Naive thymus-derived CD4-positive, alpha-beta T cell (primary cell): ENCODE measurements at places on chromosomes 16 and 17. TPM values are rescaled to one million over a fixed set of nuclear protein-coding genes. Genes with fewer than 3 reads are reported as not detected.

GRCh38 chr17:66002812-66003211, 189.1 kb downstream of the CEP112 start:
- H3K4me3 ChIP-seq, result no peak overlapping the region
- H3K27me3 ChIP-seq, result no peaks in the 10 kb centered on the region
- H3K4me1 ChIP-seq, result no peaks in the 10 kb centered on the region

The FOXN1 gene
- total RNA-seq, result not detected in 2 replicates

The ZNF423 gene
- total RNA-seq, result not detected

- no peak for DNase-seq
- peaks cover 10% of the 10 kb centered on the region for H3K4me1 ChIP-seq
- no peak overlapping the region for H3K27ac ChIP-seq
- no peak overlapping the region for H3K4me3 ChIP-seq
Measured at GRCh38 chr17:77606146-77606864, 352.2 kb upstream of the TNRC6C start.

- peaks cover 16% of the 10 kb centered on the region for H3K36me3 ChIP-seq
- no peak for DNase-seq
- H3K27me3 ChIP-seq, result no peaks in the 10 kb centered on the region
- peaks cover 5% of the 10 kb centered on the region for H3K4me1 ChIP-seq
- H3K4me3 ChIP-seq, result no peak overlapping the region
Measured at GRCh38 chr17:47820033-47820789, 1.4 kb downstream of the OSBPL7 start.

The NPIPA1 gene
- total RNA-seq, result 115 TPM in 2 replicates

DNA sequence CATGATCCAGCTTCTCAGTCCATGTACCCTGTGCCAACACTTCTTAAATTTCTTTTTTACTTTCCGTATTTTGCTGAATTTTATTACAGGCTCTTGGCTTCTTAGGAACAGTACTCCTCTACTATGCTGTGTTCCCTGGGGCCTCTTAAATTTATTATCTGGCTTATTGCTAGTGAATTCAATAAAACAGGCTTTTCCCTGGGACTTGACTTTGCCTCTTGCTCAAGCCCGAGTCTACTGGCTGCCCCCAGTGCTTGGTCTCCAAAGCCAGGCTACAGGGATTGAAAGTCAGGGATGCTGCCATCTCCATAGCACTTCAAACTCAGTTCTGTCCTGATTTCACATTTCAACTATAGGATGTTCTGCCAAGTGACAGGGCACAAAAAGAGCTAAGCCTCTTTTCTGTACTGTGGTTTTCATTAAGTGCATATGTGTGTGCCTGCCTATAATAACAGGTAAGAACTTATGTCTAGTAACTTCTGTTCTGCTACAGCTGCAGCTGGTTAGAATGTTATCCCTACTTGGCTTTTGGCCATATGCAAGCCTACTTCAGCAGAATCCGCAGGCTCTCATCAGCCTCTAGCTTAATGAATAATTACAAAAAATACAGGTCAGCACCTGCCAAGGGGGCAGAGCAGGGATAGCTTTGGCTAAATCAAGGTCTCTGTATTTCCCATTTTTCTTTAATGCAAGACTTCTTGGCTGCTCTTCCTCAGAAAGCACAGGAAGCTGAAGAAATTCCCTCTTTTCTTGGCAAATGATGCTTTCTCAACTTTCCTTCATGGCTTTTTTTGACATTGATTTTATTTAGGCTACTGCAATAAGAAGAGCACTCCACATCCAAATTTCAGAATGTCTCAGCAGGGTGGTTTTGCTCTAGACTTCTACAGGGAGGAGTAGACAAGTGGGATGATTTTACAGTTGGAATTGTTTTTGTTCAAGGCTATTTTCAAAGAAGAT, 8.2 kb downstream of the FAM20A start:
- H3K4me1 ChIP-seq, result no peaks in the 10 kb centered on the region
- no peak for DNase-seq
- H3K27ac ChIP-seq, result no peak overlapping the region
- H3K4me3 ChIP-seq, result no peak overlapping the region
- no peaks in the 10 kb centered on the region for H3K27me3 ChIP-seq
- no peaks in the 10 kb centered on the region for H3K36me3 ChIP-seq

- H3K27me3 ChIP-seq, result no peaks in the 10 kb centered on the region
- DNase-seq, result no peak
- H3K4me1 ChIP-seq, result no peaks in the 10 kb centered on the region
- H3K36me3 ChIP-seq, result peaks cover 62% of the 10 kb centered on the region
Measured at GRCh38 chr16:8850279-8850885, 18.4 kb downstream of the CARHSP1 start.

- H3K27ac ChIP-seq, result peak overlapping the region; percentile 85
- H3K4me3 ChIP-seq, result peak overlapping the region; percentile 91
- H3K4me1 ChIP-seq, result peaks cover 41% of the 10 kb centered on the region
- H3K27me3 ChIP-seq, result no peaks in the 10 kb centered on the region
Measured at GRCh38 chr17:56835264-56835585, 1.3 kb downstream of the DGKE start.

DNA sequence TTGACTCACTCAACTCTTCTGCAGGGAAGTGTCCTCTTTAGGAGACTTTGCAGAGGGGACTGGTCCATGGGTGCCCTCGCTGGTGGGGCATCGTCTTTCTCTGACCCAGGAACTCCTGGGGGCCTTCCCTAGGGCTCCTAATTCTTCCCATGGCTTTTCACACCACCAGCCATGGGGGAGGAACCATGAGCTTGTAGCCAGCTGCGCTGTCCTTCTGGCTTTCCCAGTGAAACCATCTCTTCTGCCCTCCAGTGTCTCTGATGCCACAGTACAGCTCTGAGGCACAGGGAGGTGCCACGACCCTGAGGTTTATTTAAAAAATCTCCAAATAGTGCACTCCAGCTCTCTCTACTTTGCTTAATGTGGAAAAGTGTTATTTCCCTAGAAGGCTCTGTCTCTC, 78.6 kb downstream of the SDR42E1 start:
- no peak for DNase-seq
- H3K4me3 ChIP-seq, result no peak overlapping the region
- H3K4me1 ChIP-seq, result peaks cover 2% of the 10 kb centered on the region
- no peak overlapping the region for H3K27ac ChIP-seq

DNA sequence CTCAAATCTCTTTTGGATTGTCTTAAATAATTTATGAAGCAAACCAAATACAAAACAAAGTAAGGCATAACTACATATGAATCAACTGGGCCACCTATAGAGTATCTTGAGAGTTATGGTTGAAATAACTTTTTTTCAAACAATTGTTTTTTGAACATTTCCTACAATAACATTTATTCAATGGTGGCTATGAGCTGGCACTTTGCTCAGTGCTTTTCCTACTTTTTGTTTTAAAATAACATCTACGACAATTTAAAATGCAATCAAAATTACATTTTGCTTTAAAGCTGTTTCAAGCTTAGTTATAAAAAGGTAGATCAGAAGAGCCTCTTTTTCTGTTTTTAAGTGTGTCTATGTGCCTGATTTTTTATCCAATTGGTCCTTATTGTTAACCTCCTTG, 83.8 kb downstream of the SNX11 start:
- DNase-seq, result no peak
- peaks cover 12% of the 10 kb centered on the region for H3K4me1 ChIP-seq
- H3K27me3 ChIP-seq, result no peaks in the 10 kb centered on the region
- no peak overlapping the region for H3K27ac ChIP-seq
- H3K4me3 ChIP-seq, result no peak overlapping the region

DNA sequence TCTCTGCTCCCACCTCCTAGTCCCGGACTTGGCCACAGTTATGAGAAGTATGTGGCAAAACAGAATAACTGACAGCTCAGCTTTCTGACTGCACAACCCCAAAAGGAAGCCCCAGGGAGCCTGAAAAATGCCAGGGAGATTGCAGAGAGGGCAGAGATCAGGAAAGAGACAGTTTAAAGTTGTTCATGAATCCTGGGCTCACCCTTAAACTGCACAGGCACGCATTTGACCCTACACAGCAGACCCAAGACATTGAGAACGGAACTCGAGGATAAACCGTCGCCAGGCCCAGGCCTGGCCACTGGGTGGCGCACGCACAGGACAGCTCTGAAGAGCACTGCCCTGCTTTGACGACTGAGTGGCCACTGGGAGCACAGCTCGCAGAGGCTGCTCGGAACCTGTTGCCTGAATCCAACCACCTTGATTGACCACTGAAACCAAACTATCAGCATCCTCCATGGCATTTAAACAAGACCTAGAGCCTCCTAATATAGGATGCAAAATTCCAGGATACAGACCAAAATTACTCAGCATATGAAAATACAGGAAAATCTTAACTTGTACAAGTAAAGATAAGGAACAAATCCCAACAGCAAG, 114.0 kb downstream of the C16orf95 start:
- no peak overlapping the region for H3K27ac ChIP-seq
- H3K4me3 ChIP-seq, result no peak overlapping the region
- H3K36me3 ChIP-seq, result no peaks in the 10 kb centered on the region
- no peak for DNase-seq

The RNF227 gene
- 4.0 TPM for total RNA-seq

DNA sequence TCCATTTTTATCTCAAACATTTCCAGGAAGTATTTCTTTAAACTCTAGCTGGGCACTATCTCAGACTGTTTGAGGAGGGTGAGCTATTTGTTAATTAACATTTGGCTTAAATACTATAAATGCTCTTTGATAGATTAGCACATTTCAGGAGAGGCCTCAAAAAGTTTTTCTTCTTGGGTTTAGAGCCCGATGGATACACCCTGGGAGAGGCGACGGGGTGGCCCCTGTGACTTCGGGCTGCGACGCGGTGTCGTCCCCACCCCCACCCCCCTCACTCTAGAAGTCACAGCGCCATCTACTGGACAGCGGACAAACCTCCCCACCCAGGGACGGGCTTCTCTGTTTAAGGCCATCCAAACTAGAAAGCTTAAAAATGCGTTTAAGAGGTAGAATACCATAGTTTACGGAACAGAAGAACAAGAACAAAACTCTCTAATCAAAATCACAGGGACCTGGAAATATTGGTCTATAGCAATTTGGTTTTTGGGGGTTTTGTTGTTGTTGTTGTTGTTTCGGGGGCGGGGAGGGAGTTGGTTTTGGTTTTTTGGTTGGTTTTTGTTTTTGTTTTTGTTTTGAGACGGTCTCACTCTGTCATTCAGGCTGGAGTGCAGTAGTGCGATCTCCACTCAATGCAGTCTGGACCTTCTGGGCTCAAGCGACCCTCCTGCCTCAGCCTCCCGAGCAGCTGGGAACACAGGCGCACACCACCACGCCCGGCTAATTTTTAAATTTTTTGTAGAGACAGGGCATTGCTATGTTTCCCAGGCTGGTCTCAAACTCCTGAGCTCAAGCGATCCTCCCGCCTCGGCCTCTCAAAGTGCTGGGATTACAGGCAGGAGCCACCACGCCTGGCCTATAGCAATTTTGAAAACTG, 254.4 kb downstream of the C16orf95 start:
- H3K4me3 ChIP-seq, result no peak overlapping the region
- no peaks in the 10 kb centered on the region for H3K36me3 ChIP-seq
- no peaks in the 10 kb centered on the region for H3K4me1 ChIP-seq
- no peak overlapping the region for H3K27ac ChIP-seq
- no peaks in the 10 kb centered on the region for H3K27me3 ChIP-seq
- no peak for DNase-seq
